ENCODE measurements at places on chromosomes 12 and 14.

DNA sequence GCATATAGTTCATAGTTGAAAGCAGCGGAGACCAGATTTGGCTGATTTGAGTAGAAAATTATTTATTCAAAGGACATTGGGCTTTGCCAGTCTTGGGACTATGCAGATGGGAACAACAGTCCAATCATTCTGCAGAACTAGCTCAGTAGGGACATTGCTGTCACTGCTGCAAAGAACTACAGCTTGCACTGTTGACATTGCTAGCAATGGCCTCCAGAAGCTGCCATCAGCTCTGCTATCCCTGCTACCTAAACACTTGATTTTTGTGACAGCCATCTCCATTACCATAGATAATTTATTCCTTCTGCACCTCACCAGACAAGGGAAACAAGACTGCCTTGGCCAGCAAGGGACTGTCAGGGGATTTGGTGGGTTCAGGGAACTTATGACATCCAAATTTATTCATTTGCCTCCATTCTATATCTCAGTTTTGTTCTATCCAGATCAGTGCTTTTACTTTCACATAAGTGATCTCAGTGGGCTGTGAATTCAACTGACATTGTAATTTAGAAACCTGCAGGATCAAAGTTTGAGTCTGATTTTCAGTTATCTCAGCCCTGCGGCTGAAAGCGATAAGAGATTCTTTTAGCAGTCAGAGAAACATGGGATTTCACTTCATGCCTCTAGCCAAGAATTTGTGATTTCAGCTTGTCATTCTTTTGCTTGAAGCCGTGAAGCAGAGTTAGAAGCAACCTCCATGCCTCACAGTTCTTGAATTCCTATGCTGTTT is 136.7 kb upstream of the FBXO33 start:
- DNase-seq, result no peak

DNA sequence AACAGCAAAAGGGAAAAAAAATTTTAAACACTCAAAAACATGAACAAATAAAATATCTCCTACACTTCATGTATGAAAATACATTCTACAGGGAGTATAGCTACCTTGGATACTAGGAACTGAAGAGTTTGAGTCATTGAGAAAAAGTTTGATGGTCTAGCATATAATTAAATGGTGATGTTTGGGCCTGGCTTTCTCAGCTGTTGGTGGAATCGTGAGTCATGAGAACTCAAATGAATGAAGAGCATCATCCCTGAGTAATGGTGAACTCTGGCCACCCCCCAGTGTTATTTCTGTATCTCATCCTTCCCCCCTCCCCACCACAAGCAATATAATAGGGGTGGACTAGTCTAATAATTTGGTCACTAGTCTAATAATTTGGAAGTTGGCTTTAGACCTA is 6.7 kb upstream of the SLC6A15 start:
- DNase-seq, result no peak

DNA sequence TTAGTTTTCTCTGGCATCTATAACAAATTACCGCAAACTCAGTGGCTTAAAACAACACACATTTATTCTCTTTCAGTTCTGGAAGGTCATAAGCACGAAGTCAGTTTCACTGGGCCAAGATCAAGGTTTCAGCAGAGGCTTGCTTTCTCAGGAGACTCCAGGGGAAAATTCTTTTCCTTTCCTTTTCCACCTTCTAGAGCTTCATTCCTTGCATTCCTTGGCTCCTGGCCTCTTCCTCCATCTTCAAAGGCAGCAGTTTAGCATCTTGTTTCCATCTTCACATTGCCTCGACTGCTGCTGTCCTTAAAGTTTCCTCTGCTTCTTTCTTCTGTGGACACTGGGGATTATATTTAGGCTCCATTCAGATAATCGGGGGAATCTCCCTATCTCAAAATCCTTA is 106.1 kb downstream of the PDE3A start:
- no peak for DNase-seq

DNA sequence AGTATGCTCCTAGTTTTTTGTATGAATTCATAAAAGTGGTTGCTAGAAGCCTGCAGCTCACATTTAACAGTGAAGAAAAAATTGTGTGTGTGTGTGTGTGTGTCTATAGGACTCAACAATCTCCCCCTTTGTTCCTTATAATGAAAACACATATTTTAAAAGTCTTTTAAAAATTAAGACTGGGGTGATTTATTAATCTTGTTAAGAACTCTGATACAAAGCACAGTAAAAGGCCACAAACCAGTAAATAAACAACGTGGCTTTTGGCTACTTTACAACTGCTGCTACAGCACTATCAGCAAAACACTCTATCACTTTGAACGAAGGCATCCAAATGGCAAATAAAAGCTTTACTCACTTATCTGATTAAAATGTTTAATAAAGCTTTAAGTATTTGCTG is 594 bp upstream of the VCPKMT start:
- DNase-seq, result no peak

DNA sequence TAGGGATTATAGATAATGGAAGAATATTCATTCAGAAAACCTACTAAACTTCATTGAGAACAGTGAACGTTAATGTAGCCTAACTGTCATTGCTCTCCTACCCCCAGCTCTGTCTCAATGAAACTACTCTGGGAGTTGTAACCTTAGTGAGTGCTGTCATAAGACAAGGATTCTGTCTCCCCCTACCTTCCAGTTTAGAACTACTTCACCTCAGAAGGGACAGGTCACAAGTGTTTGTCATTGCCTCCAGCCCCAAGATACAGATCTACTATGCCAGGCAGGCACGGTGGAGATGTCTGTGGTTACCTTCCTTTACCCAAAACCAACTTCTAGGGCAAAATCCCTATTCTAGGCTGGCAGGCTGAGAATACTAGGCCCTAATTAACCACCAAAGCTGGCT is 833.1 kb upstream of the SEL1L start:
- DNase-seq, result no peak

DNA sequence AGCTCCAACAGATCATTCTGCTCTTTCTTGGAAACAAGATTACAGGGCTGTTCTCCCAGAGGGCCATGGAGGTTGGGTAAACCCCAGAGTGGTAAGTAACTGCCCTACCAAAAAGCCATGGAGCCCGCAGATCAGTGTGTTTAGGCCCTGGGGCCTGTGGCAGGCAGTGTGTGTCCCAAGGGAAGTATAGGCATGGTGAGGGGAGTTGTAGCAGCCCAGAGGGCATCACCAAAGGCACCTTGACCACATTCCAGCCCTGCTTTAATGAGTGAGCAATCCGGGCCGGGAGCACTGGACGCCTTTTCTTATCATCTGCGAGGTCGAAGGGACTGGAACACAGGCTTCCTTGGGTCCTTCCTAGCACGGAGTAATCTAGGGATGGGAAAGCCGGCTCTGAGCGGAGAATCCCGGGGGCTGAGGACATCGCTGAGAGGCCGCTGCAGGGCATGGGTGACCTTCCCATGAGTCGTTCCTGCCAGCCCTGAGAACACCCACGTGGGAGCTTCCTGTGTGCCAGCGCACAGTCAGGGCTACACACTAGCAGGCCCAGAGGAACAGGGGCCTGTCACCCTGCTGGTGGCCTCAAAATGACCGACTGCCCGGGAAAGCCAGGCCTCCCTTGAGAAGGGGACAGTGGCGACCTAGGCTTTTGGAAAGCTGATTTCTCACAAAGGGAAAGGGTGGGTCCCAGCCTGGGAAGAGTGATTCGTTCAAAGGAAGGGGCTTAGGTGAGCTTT is 91.3 kb downstream of the NINJ2 start:
- DNase-seq, result no peak

DNA sequence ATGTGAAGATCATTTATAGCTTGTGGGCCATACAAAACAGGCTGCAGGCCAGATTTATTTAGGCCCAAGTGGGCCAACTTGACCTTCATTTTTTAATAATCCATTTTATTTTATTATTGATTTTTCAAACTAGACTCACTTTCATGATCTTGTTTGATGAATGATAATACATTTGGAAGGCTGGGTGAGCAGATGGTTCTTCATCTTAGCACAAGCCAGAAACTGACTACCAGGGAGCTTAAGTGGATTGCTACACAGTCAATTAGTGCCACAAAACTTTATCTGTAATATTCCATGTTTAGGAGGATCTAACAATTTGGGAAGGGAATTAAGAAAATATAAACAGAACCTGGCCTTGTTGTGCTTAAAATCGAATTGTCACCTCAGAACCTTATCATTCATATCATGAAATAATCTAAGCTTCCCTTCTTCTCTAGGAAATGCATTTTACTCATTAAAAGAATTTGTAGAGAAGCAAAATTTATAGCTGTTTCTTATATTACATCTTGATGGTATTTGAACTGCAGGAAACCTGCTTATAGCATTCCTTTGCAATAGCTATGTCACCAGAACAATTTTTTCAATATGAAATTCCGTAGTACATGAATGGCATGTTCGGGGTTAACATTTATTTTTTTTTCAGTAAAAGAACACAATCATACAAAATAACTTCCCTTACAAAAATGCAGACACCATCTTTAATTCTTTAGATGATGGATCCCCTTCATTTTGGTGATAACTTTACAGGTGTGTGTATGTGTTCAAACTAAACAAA is 62.0 kb upstream of the CSRP2 start:
- no peak for DNase-seq
